Right lobe of liver (tissue), 6 donors: ENCODE measurements at places on chromosomes 5 and 9. TPM values are rescaled to one million over a fixed set of nuclear protein-coding genes. Genes with fewer than 3 reads are reported as not detected.

TMC1 gene
- total RNA-seq, result not detected

GRCh38 chr5:16909464-16909863, 26.6 kb downstream of the MYO10 start:
- no peak overlapping the region for H3K4me3 ChIP-seq
- H3K36me3 ChIP-seq, result no peaks in the 10 kb centered on the region
- no peak for DNase-seq
- no peak overlapping the region for H3K27ac ChIP-seq

DNA sequence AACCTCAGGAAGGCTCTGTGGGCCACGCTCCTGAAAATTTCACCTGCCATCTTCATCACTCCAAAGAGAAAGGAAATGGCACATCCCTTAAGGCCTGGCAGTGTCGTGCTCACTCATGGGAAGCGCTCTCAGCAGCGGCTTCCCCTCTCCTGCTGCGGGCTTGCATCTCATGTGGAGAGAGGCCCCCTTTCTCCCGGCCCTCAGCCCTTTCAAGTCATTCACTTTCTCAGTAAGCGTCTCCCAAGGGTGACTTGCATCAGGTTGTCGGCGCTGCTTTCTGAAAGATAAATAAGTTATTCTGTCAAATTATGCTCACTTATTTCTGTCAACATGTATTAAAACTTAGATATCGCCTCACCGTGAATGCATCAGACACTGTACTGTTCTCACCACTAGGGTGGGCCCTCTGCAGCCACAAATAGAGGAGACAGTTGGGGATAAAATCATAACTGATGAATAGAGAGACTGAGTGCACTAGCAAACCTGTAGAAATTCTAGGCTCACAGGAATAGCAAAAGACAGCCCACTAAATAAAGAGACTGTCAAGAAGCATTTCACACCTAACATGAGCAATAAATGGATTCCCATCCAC, 174.6 kb downstream of the RFK start:
- H3K27ac ChIP-seq, result no peak overlapping the region
- H3K4me1 ChIP-seq, result no peaks in the 10 kb centered on the region
- H3K36me3 ChIP-seq, result no peaks in the 10 kb centered on the region
- no peak for DNase-seq

DNA sequence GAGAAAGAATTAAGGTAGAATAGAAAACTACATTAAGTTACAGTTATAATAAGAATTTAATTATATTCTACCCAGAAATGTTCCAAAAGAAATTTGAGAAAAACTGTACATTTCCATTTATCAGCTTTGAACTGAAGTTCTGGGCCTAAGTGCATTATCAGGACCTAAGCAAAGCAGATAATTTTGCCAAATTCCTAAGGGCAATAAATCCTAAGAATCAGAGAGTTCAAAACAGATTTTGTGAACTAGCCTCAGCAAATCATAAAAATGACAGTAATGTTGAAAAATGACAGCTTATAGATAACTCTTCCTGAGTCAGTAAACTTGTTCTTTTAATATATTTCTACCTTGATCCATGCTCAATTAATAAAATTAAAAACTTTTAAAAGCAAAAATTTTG, 662.1 kb upstream of the CDH9 start:
- H3K4me1 ChIP-seq, result no peaks in the 10 kb centered on the region
- H3K4me3 ChIP-seq, result no peak overlapping the region
- no peaks in the 10 kb centered on the region for H3K27me3 ChIP-seq
- H3K27ac ChIP-seq, result no peak overlapping the region
- H3K36me3 ChIP-seq, result no peaks in the 10 kb centered on the region

- no peaks in the 10 kb centered on the region for H3K27me3 ChIP-seq
- peak overlapping the region; percentile 100 for H3K27ac ChIP-seq
- H3K4me1 ChIP-seq, result no peaks in the 10 kb centered on the region
- DNase-seq, result peak; percentile 64
- H3K36me3 ChIP-seq, result no peaks in the 10 kb centered on the region
- H3K4me3 ChIP-seq, result peak overlapping the region; percentile 49
Observed at GRCh38 chr9:95003689-95004410, 277.4 kb downstream of the AOPEP start.
